ENCODE measurements at places on chromosomes 7 and 10. TPM values are rescaled to one million over a fixed set of nuclear protein-coding genes. Genes with fewer than 3 reads are reported as not detected.

TMEM236 gene
- 0.29 TPM for polyA plus RNA-seq

GARIN1A gene
- 3.5 TPM for polyA plus RNA-seq

TMEM178B gene
- 0.55 TPM for polyA plus RNA-seq

- no peak for DNase-seq
These were observed 41.7 kb downstream of the SGMS1 start for GRCh38 chr10:50582046-50582445.

DNA sequence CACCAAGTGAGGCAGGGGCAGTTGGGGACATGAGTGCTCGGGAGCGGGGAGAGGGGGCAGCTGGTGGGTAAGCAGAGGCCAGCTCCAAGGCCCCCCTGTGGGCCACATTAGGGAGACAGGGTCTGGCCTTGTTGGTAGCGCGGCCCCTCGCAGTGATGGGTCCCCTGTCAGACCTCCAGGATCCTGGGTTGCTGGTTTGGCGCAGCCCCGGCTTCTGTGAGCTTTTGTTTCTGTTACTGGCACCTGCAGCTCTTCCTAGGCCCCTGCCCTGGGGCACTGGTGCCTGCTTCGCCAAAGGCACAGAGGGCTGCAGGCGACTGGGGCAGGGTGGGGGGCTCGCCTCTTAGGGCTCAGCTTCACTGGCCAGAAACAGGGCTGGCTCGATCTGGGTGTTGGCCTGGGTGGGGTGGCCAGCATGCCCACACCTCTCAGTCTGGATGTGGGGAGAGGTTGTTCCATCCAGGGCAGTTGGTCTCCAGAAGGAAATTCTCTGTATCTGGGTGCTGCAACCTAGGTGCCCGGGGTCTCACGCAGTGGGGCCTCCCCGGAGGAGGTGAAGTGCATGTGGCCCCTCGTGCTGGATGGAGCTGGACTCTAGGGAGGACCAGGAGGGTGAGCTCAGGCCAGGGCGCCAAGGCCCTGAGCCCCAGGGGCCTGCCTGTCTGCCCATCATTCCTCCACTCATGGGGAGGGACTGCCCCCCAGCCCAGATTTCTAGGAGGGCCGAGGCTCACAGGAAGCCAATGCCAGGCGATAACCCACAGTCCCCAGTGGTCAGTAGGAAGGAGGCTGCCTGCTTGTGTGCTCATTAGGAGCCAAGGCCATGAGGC is 138.6 kb downstream of the LHPP start:
- no peak for DNase-seq

DNA sequence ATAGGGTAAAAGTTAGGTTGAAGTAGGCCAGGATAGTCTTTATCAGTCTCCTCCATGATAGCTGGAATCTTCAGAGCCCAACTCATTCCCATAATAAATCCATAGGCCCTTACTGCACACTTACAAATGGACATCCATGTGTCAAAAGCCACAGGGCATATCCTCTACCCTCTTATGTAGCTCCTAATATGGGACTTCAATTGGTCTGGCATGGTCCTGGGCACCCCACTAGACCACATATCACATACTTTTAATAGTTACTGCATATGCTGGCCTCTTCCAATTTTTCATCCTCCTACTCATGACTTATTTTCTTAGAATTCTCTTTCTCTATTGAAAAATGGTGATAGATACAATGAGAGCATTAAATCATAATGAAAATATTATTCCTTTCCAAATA is 169.3 kb downstream of the MAGI2 start:
- DNase-seq, result no peak

DNA sequence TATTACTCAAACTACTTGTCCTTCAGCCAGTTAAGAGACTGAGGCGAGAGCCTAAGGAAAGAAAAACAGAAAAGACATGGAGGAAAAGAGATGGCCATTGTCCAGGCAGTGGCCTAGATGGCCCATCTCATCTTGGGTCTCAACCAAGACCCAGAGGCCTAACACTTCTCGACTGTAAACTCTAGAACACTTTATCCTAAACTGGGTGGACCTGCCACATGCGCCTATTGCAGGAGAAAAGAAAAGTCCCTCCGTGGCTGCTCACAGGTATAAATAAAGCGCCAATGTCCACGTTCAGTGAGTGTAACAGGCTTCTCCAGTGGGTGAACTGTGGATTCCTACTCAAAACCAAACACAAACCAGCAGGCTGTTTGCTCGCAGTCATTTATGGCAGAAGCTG is 92.7 kb upstream of the DDC start:
- no peak for DNase-seq

- no peak for DNase-seq
These were observed 82.8 kb downstream of the CHST15 start for GRCh38 chr10:124010563-124011131.

DNA sequence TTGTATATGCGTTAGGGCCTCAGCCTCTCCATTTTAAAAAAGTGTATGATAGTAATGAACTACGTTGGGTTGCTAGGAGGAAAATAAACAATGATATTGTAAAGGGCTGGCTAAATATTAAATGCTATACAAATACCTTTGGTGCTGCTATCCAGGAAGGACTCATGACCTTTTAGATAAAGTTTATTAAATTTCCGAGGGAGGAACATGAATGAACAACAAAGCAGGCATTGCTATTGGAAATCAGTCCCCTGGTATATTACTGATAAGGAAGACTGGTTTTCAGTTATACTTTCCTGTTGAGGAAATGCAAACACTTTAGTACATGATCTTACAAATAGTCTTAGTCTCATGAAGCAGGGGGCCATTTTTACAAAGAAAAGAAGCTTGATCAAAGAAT is 17.2 kb upstream of the AGR2 start:
- no peak for DNase-seq

DNA sequence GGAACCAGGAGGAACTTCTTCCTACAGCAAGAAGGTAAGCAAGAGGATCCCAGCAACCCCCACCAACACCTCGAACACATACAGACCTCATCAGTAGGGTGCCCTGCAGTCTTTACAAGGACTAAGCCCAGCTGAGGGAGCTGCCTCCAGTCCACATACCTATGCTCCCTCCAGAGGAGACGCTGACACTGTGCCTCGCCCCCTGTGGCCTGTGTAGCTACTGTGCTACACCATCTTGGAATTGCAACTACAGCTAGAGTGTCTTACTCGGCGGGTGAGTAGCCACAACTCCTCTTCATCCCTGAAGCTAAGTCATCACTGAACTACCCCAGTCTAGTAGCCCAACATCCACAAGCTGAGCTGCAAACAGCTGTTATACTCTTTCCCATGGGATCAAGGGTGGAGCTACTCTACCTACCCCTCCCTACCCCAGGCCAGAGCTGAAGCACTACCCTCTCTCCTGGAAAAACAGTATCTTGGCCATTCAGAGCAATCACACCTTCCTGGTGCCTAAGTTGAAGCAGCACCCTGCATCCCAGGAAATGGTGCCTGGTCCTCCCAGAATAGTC is 42.2 kb upstream of the CAMK2B start:
- DNase-seq, result no peak

GRCh38 chr7:77453531-77453930 is 37.4 kb upstream of the GSAP start:
- DNase-seq, result no peak

DNA sequence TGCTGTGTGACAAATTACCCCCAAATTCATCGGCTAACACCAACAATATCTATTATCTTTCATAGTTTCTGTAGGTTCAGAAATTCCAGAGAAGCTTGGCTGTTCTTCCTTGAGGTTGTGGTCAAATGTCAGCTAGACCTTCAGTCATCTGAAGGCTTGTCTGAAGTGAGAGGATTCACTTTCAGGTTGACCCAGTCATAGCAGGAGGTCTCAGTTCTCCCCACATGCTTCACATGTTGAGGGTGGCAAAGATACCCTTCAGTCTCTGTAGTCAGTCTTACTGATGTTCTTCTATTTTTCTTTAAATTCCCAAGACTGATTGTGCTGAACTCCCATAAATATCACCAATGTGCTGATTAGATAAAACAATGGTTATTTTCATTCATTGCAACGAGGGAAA is 1692.0 kb downstream of the REEP3 start:
- DNase-seq, result no peak

GRCh38 chr7:18936265-18936664 is 181.2 kb downstream of the TWIST1 start:
- DNase-seq, result no peak

- no peak for DNase-seq
These were observed 31.6 kb downstream of the ZNF117 start for GRCh38 chr7:64959072-64959747.

DNA sequence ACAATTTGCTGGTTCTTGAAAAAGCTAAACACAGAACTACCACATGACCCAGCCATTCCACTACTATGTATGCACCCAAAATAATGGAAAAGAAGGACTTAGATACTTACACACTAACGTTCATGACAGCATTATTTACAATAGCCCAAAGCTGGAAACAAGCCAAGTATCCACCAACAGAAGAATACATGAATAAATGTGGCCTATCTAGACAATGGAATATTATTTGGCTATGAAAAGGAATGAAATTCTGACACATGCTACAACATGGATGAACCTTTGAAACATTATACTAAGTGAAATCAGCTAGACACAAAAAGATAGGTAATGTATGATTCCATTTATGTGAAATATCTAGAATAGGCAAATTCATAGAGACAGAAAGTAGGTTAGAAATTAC is 67.4 kb upstream of the EXOC4 start:
- DNase-seq, result no peak

Data from left renal cortex interstitium (tissue), 4 donors.